ENCODE measurements at places on chromosomes 7 and 10.

DNA sequence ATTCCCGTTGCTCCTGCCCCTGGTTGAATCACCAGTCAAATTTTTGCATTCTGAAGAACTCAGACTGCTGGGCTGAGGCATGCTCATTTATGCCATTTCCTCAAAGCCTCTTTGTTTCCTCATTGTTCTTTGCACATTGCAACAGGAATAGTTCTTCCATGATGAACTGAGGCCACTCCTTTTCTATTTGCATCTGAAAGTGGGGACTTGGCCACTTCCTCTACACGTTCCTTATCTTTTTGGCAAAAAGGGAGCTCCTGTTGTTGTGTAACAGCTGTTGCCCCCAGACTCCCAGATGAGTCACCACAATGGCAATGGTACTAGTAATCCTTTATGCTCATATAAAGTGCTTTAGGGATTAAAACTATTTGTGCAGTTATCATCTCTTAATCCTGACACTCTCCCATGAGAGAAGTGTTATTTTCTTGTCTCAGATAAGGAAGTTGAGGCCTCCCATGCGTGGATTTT is 20.1 kb upstream of the ITPRID1 start:
- DNase-seq, result peak; percentile 22

- DNase-seq, result peak; percentile 63
These were observed 59.8 kb downstream of the COA1 start for GRCh38 chr7:43669286-43670081.

GRCh38 chr10:58588673-58589265 is 76.1 kb downstream of the BICC1 start:
- no peak for DNase-seq

- DNase-seq, result no peak
These were observed 237.4 kb downstream of the CAMK1D start for GRCh38 chr10:12586741-12587140.

DNA sequence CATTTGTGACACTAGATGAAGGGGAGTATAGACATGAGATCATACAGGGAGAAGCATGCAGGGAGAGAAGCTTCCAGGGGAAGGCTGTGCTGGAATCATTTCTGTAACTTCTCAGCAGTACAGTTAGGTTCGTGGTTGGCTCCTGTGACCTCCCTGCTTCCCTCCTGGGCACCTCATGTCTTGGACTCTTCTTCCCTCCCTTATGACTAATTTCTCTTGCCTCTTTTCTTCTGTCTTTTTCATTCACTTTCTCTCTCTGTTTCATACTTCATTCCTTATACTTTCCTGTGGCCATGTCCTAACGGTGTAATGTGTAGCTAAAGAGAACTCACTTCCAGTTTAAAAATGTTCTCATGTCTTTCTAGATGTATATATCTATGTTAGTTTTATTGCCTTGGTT is 19.1 kb upstream of the HKDC1 start:
- DNase-seq, result no peak

DNA sequence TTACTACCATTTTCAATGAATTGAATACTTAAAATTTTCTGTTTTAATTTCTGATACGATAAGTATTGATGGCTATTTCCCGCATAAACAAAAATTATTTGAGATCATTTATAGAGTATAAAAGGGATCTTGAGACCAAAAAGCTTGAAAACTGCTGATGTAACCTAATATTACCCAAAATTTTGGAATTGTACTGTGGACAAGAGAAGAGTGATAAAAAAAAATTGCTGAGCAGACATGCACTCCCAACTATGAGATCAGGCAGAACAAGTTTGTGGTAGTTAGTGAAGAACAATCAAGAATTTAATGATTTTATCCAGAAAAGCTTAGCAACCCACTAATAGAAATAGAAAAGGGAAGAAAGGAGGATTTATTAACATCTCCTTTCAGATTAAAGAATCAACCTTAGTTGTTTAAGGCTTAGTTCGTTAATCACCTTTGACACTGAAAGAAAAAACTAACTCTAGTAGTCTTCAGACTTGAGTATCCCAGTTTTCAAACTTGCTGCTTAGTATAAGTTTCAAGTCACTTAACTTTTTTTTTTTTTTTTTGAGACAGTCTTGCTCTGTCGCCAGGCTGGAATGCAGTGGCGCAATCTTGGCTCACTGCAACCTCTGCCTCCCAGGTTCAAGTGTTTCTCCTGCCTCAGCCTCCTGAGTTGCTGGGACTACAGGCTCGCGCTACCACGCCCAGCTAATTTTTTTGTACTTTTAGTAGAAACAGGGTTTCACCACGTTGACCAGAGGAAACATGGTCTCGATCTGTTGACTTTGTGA is 50.6 kb upstream of the ZC3HAV1 start:
- DNase-seq, result no peak

DNA sequence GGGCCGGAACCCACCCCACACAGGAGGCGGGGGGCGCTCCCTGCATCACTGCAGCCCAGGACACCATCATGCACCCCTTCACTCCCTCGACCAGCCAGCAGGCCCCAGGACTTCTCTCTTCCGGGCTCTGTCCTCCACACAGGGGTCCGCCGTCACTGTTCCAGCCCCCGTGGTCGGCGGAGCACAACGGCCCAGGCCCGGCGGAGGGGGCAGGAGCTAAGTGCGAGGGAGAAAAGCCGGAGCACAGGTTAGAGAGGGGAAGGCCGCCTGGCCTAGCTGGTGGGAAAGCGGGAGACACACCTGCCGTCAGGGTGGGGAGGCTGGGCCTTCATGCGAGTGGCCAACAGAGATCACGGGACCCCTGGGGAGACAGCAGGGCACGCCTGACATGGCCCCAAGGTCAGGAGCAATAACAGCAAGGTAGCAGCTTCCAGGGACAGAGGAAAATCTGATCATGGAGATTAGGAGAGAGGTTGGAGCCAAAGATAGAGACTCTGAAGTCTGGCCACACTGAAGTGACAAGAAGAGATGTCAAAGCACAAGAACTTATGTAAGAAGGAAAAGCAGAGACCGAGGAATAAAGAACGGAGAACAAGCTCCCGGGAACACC is 151.1 kb downstream of the MAD1L1 start:
- DNase-seq, result no peak

GRCh38 chr7:51066405-51066882 is 250.2 kb downstream of the COBL start:
- DNase-seq, result no peak

- no peak for DNase-seq
These were observed 8.2 kb downstream of the IMMP2L start for GRCh38 chr7:111554086-111554485.

DNA sequence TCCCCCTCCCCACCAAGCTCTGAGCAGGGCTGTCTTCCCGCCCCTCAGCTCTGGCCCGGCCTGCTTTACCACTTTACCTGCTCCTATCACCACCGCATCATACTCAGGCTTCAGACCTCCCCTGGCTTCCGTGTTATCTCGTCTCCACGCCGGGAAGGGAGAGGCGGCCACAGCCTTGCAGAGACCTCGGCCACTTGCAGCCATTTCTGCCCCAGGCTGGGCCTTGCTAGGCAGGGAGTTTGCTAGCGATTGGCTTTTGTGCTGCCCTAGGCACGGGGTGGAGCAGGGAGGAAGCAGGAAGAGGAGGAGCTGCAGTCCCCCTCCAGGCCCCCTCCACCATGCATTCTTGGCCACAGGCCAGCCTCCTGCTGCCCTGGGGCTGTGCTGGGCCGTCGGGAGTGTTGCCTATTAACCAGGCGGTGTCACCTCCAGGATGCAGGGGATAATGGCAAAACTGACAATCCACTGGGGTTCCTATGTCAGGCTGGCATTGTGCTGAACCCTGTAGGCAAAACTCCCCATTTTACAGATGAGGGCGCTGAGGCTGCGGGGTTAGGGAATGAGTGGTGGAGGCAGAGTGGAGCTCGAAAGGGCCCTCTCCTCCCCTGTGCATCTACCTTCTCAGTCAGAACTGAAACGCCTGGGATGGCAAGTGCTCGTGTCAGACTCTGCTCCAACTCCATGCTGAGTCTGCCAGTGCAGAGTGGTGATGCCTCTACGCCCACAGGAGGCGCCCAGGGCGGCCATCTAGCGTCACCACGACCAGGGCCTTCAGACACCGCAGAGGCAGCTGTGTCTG is at the start of gene PYROXD2:
TSS of gene PYROXD2 (minus strand) at position 251 of the 799 bp plus-strand sequence. CDS start at position 204, 47 bp downstream.
- DNase-seq, result peak; percentile 41

- DNase-seq, result no peak
These were observed 58.5 kb upstream of the NPVF start for GRCh38 chr7:25286756-25287155.

GRCh38 chr7:99422186-99422585 is 13.4 kb downstream of the BUD31 start:
- no peak for DNase-seq

- DNase-seq, result no peak
These were observed 197.3 kb downstream of the PRPF18 start for GRCh38 chr10:13784067-13784466.

- no peak for DNase-seq
These were observed 50.9 kb downstream of the INPP5A start for GRCh38 chr10:132588301-132589013.

DNA sequence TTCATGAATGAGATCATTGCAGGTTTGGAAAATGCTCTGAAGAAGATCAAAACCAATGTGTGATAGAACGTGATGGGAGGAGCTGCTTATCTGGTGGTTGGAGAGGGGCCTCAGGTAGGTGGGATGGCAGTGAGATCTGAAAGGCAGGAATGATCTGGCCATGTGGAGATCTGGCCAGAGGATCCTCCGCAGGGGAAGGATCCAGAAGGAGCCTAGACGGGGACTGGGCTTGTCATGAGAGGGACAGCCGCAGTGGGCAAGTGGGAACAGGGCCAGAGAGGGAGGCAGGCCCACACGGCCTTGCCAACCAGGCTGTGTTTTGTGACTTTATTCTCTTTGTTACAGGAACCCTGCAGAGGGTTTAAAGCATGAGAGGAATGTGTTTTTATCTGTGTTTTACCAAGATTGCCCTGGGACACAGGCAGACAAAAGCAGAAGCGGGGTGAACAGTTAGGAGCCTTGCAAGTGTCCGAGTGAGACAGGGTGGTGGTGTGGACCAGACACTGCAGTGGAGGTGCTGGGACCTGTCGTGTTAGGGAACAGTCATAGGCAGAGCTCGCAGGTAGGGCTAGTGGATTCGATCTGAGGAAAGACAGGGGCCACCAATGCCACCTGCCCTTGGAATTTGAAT is 66.6 kb downstream of the TLL2 start:
- DNase-seq, result no peak

- no peak for DNase-seq
These were observed 17.4 kb upstream of the SLF2 start for GRCh38 chr10:100895346-100895745.

- DNase-seq, result no peak
These were observed 198.9 kb downstream of the REEP3 start for GRCh38 chr10:63720072-63720537.

DNA sequence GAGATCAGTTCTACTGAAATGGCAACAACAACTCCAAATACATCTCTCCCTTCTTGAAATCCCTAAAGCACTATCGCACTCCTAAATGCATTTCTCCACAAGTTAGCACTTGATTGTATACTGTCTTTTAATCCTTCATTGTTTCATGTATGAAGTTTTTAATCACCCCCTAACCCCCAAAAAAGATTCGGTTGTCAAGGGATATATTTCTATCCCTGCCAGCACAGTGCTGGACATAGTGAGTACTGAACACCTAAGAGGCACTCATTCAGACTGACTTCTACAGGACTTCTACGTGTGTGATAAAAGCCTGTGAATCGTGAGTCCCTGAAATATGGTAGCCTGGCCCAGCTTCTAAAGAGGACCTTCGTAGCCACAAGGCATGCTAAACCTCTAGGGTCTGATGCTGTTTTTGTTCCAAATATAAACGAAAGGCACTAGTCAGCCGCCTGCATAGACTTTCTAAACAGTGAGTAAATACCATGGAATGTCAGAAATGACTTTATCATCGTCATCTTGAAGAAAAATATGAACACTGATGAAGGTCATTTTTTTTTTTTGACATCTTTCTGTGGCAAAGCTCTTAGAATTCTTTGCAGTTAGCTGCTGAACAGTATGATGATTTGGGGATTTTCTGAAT is 14.6 kb upstream of the ZSCAN21 start:
- no peak for DNase-seq

DNA sequence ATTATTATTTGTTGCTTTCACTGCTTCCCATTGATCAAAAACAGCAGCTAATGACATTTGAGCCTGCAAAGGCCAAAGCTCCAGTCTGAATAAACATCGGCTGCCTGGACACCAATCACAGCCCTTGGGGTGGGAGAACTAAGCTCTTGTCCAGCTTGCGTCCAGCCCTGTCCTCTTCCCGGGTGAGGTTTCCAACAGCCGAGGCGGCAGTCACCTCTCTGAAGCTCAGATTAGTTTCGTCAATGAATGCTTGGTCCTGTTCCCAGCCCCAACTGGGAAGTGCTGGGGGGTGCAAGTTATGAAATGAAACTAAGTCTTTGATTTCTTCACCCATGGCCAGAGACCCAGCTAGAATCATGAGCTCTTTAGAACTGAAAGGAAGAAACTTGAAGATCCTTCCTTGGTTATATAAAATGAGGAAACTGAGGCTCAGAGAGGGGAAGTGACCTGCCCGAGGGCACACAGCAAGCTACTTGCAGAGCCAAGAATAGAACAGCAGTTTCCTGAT is 114.0 kb upstream of the TCF7L2 start:
- no peak for DNase-seq

DNA sequence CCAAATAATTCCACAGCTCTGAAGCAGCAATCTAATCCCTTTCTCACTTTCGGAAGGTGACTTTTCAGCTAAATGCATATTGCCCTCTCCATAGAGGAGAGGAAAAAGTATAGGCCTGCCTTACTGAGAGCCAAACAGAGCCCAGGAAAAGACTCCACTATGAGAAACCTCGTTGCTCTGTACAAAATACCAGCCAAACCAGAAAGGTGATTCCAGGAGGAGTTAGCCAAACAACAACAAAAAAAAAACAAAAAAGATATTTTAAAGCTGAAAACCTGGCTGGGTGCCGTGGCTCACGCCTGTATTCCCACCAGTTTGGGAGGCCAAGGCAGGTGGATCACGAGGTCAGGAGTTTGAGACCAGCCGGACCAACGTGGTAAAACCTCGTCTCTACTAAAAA is 70.5 kb downstream of the HOXA1 start:
- DNase-seq, result no peak

- no peak for DNase-seq
These were observed 14.9 kb upstream of the FAM3C start for GRCh38 chr7:121410829-121411596.

GRCh38 chr7:53947732-53948131 is 594.4 kb upstream of the VSTM2A start:
- no peak for DNase-seq

DNA sequence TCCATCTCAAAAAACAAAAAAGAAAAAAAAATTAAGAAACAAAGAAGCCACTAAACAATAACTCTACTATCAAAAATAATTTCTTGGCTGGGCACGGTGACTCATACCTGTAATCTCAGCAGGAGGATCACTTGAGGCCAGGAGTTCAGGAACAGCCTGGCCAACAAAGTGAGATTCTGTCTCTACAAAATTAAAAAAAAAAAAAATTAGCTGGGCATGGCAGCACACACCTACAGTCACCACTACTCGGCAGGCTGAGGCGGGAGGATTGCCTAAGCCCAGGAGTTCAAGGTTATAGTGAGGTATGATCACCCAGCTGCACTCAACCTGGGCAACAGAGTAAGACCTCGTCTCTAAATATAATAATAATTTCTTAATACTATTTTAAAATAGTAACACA is 69.0 kb downstream of the PARD3 start:
- DNase-seq, result no peak

- peak; percentile 35 for DNase-seq
These were observed 357.6 kb downstream of the DPP6 start for GRCh38 chr7:154409703-154410311.

- no peak for DNase-seq
These were observed 34.5 kb downstream of the FRMD4A start for GRCh38 chr10:14296065-14296709.

GRCh38 chr10:97333351-97333600 is 1.3 kb downstream of the FRAT2 start:
- no peak for DNase-seq

- no peak for DNase-seq
These were observed 1.8 kb upstream of the PPIF start for GRCh38 chr10:79345241-79346011.

All from iPS DF 6.9 (cell line).